ENCODE measurements at places on chromosomes 1 and 21.

GRCh38 chr1:87064309-87064708 lies 149.9 kb downstream of the HS2ST1 start:
- DNase-seq = no peak

DNA sequence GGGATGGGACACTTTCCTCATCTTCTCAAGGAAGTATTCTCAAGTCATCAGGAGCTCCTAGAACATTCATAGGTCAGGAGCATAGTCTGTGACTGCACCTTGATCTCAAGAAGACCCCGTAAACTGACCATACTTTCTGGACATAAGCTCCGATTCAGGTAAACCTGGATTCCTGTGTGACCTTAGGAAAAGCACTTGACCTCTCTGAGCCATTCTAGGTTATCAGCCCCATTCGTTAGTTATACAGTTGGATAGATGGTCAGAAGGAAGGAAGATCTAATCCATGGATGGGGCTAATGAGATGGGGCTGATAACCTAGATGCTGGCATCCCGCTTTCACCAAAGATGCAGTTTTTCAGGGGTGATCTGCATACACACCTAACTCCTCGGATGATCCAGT lies 114.3 kb downstream of the EPHB2 start:
- DNase-seq = no peak

DNA sequence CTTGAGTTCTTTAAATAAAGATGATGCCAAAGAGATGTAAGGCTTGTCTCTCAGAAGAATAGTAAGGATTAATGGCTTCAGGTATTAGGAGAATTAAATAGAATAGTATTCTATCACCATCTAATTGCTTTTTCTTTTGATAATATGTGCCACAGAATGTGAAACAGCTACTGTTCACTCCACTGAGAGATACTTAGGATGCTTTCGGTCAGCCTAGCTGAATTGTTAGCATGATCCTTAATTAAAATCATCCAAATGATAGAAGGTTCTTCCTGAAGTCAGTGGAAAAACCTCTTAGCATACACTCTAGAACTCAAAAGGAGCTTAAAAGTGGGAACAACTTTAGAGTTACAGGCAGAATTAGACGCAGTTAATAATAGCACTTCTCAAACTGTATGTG lies 97.0 kb downstream of the RASAL2 start:
- no peak for DNase-seq

DNA sequence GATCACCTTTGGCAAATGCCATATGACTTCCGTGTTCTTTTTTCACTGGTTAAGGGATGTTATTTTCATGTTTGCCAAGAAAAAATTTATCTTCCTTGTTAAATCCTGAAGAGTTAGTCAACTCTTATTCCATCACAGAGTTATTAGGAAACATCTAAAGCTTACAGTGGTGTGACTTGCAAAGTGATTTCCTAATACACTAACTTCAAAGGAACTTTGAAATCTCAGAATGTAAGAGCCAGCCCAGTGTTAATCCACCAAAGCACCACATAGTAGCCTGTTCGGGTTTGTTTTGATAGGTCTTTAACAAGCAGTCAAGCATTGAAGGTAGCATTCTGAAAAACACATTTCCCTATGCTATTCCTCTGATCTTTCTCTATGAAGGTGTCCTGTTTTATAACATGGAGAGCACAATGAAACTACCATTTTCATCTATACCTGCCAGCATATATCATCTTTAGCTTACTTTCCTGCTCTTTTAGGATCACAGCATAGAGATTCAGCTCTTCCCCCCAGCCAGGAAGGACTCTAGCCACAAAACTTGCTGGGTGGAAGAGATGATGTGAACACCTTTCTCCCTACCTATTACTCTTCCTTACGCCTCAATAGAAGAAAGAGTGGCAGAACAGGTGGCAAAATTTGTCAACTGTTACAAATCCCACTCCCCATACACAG lies 82.4 kb upstream of the MAGI3 start:
- DNase-seq = no peak

- DNase-seq = no peak
Observed at GRCh38 chr1:62392951-62393350, 43.9 kb upstream of the USP1 start.

Data from NCI-H524 (cell line).